ENCODE measurements at places on chromosomes 6 and 20.

DNA sequence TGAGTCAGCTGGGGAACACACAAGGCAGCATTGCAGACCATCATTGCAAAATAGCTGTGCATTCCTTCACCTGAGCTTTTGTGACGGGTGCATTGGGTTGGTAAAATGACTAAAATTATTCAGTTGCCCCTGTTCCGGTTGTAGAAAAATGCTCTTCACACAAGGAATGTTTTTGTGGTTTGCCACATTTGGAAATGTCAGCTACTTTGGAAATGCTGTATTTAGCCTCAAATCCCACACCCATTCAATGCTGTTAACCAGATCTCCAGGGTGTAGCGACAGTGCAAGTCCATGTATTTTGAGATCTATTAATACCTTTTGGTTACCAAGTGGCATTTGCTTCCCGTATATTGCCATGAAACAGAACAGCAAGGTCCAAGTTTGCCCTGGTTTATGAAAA lies 201.2 kb downstream of the FOXA2 start:
- no peak for DNase-seq

DNA sequence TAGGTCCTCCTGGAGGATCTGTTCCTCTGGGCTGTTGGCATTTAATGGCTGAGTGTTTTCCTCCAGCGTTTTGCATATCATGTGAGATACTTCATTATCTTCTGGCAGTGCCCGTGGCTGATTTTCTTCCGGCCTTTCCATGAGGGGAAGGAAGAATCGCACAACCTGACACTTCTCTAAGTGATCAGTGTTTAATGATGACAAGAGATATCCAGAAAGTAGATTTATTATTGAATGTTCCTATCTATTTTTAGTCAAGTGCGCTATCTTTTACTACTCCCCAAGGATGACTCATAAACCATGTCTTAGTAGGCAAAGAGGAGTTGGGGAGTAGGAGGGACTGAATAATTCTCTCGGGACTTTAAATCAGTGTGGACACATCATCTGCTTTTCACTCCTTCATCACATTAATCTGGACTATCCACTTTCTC lies 149.7 kb downstream of the PLCB4 start:
- DNase-seq, result no peak

DNA sequence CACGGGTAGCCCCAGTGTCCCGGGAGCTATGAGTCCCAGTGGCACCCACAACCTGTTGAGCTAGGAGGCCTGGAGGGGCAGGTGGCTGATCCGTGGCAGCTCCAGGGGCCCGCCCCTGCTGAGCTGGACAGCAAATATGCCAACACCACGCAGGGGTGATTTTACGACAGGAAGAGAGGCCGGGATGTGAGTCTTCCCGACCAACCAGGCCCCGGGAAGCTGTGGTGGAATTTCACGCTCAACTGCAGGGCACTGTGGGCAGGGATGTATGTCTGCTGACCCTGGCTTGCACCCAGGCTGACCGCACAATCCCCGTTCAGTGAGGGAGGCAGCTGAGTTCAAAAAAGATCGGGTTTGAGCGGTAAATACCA lies 183.9 kb downstream of the ERMARD start:
- no peak for DNase-seq

DNA sequence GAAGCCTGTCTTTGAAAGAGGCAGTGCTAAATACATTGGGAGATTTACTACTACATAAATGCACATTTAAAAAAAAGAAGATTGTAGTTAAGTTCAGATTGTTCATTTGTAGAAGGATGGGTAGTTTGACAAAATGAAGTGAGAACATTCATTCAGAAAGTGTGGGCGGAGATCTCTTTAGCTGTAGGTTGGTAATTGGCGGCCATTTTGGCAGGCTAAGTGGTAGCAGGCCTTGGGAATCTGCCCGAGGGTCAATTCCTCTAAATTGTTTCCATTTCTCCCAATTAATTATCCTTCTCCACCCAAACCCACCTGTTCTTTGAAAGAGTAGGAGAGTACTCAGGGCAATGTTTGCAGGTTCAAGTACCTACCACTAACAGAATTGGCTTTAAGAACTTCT lies 17.9 kb downstream of the SOX4 start:
- DNase-seq, result no peak

DNA sequence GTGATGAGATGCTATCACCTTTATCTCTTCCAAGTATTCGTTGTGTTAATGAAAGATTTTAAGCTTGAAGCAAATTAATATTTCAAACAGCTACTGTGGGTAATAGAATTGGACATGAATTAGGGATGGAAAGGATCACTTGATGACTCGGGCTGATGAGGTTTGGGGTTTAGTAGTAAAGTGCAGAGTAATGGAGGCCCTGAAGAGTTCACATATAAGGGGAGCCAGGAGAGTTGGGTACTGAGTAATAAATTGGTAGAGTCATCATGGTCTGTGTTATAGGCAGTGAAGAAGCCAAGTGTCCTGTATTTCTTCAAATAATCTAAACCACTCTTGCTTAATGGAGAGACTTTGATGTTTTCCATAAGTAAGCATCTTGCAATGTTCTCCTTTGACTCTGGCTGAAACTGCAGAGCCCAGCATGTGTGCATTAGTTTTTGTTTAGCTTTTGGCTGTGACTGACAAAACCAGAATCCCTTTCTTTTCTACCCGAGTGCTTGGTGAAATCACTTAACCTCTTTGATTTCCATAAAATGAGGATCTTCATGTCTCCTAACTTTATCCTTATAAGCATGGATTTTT lies 57.6 kb downstream of the L3MBTL3 start:
- DNase-seq, result no peak

- DNase-seq, result no peak
These were observed 8.4 kb upstream of the STK35 start for GRCh38 chr20:2093159-2093781.

- DNase-seq, result no peak
These were observed 137.4 kb upstream of the SLC22A23 start for GRCh38 chr6:3594201-3594600.

GRCh38 chr6:147099974-147100373 lies 104.2 kb upstream of the STXBP5 start:
- no peak for DNase-seq

GRCh38 chr6:20141931-20142330 lies 70.3 kb downstream of the MBOAT1 start:
- no peak for DNase-seq

GRCh38 chr6:21436625-21437024 lies 156.9 kb upstream of the SOX4 start:
- no peak for DNase-seq

DNA sequence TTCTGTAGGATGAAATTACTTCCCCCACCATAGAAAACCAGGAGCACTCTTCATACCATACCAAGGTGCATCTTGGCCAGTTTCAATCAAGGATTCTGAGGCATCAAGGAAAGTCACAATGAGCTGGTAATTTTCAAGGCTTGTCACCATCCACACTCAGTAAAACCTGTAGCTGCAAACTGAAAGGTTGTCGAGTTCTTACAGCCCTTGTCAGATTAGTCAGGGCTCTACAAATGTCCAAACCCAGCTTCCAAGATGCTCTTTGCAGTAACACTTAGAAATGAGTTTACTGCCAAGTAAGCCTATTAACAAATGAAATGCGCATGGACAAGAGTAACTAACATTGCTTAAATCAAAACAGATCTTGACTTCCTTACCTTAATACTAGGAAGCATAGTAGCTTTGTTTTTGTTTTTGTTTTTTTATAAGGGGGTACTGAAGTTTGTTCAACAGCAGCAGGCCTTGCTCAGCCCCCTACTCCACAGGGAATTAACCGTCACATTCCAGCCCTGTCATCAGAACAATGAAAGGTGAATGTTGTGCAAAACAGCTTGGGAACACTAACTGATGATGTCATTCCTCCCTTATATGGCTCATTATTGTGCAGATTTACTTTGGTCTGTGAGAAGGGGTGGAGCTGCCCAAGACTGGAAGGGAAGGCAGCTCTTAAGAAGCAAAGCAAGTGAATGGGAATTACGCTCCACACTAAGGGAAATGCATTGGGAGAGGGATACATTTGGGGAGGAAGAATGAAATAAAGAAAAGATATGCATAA lies 49.9 kb upstream of the TMEM30A start:
- DNase-seq, result no peak

DNA sequence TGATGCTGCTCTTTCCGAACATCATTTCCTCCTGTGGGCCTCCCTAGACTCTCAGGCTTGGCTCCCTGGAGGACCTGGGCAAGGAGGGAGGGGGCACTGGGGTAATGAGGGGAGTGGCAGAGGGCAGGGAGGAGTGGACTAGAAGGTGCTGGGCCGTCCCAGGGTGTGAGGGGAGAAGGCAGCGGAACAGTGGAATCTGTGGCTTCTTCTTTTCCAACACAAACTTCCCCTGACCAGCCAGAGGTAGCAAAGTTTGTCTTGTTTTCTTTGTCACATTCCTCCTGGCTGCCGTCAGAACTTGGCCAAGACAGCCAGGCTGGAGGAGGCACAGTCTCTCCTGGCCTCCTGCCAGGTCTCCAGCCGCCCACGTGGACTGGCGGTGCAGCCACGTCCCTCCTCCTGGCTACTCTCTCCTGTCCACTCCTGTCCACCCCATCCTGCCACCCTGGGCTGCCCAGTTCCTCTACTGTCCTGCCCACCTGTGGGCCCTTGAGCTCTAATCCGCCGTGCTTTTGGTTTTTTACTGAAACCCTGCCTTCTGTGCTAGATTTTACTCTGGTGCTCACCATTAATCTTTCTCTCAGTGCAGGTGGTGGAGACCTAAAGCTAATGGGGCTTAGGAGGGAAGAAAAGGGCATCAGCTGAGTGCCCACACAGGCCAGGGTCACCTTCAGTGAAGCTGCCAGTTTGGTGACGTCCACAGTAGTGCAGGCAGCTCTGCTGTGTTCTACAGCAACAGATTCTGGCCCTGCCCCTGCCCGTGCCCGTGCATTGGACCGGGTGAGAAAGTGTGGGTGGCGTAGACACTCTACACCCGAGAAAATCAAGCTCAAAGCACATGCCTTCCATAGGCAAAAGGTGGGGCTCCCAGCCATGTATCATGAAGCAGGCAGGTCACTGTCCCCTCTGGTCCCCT lies 2.8 kb upstream of the CDSN start:
- DNase-seq, result no peak

GRCh38 chr6:13068586-13069210 lies 259.6 kb downstream of the TBC1D7 start:
- no peak for DNase-seq

DNA sequence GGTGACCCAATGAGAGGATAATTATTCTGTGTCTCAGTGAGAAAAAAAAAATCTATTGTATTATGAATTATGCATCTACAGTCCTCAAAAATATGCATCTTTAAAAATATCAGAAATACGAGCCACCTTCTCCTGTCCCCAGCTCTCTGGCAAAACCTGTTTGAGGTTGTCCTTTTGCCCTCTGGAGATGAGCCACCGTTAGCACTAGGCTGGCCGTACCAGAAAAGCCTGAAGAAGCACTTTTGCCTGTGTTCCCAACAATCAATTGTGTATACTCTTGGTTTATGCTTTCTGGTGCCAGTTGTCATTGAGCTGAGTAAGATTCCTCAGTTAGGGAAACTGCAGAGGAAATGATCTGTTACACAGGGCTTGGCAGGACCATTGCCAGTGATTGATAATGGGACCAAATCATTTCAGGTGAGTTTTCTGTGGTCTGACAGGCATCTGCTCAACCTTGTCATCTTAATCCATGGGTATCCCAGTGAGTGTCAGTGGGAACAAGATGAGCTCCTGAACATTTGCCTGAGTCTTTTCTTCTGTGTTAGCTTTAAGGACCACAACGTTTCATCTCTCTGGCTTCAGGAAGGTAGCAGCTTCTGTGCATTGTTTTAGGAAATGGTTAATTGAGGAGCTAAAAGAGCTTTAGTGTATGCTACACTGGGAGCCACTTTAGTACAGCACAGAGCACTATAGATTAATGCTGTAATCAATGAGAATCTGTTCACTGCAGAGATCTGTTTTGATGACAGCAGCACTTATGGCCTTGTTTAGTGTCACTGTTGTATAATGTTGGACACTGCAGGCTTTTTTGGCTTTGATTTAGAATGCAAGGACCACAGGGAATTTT lies 330.1 kb downstream of the RIMS1 start:
- no peak for DNase-seq

GRCh38 chr6:3318226-3318625 lies 59.5 kb downstream of the PSMG4 start:
- DNase-seq, result peak; percentile 24

- no peak for DNase-seq
These were observed 1.8 kb upstream of the ITPR3 start for GRCh38 chr6:33619166-33619840.

- DNase-seq, result no peak
These were observed 39.7 kb upstream of the CLVS2 start for GRCh38 chr6:122956376-122956775.

DNA sequence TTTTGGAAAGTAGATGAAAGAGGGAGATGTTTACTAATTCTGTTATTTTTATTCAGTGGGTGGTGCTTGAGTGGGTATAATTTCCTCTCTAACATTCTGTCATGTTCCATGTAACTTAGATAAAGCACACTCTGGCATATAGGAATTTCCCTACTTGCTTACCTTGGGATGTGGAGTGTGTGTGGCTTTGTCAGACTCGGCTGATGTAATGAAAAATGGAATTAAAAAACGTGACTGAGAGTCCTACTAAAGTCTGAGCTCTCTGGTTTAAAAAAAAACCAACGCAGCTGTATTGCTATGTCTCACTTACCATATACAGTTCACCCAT lies 98.3 kb downstream of the JARID2 start:
- no peak for DNase-seq

DNA sequence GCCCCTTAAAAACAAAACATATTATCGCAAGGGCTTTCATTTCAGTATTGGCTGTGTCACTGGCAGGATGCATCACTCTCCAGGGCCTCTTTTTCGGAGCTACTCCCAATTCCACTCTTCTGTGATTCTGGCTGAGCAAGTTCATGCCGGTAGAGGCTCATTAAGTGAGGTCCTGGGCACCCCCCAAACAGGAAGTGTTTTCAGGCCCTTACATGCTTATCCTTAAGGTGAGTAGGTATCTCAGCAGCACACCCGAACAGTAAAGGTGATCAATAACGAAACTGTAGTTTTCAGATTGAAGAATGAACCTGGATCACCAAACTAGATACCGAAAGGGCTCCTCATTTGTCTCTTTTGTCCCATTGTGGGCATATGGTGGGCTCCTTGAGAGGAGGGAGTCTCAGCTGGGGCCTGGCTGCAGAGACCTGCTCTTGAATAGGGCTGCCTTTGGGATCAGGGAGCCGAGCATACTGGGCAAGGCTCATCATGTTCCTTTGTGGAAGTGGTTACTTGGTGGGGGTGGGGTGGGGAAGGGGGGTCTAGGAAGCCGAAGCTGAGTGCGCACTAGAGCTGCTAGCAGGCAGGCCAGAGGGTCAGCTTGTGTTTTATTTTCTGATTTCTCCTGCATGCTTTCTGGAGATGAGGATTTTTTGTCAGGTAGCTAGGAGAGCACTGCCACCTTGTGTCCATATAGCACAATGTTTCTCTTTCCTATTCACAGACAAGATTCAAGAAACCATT lies 65.2 kb downstream of the CDS2 start:
- DNase-seq, result no peak
